ENCODE measurements at places on chromosomes 6 and 20.

DNA sequence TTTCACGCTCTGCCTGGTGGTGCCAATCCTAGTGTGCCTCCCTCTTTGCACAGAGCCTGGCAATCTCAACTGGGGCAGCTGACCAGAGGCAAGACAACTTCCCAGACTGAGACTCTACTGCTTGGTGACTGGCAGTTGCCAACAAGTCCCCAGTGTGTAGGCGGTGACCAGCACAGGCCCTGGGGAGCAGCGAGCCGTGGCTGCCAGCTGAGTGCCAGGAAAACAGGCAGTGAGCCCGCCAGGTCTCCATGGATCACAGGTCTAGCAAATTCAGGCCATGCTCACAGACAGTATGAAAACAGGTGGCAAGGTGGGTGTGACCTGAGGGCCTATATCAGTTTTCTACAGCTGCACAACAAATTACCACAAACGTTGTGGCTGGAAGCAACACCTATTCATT, 289.9 kb downstream of the KIF16B start:
- no peak for DNase-seq

DNA sequence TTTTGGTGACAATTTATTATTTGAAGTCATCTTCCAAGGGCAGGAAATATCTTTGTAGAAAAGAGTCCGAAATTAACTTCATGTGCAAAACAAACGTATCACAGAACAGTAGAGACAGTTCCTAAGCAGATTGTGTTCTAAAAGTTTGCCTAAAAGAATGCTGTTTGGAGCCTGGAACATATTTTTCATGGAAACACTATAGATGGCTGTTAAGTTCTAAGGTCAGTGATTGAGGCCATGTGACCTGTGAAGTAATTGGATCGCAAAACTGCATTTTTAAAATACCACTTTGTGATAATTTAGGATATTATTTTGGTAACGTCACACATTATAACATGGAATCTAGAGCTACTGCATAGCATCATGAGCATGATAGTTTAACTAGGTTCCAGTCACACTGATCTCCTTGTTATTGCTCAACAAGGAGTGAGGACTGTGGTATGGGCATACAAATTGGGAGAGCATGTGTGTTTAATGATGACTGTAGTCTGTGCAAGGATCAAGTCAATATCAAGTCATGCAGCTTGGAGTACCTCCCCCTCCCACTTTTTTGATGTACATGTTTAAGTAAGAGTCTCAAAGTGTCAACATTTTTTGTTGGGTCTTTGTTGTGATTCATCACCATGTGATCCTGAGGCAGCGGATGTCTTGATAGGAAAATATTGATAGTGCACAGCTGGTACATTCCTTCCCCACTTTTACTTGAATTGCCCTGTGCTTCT, 609.3 kb upstream of the CITED2 start:
- DNase-seq: no peak

DNA sequence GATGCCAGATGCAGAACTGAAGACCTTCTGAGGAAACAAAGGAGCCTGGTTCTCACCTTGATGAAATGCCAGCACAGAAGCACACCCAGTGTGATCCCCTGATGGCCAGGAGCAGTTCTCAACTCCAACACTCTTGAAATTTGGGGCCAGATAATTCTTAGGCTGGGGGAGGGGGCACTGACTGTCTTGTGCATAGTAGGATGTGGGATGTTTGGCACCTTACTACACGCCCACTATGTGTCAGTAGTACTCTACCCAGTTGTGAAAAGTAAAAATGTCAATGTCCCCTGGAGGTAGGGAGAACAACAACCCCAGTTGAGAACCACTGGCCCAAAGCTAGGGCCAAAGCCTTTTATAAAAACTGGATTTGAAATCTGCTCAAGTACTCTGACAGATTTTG, 398.3 kb upstream of the ARID1B start:
- no peak for DNase-seq

DNA sequence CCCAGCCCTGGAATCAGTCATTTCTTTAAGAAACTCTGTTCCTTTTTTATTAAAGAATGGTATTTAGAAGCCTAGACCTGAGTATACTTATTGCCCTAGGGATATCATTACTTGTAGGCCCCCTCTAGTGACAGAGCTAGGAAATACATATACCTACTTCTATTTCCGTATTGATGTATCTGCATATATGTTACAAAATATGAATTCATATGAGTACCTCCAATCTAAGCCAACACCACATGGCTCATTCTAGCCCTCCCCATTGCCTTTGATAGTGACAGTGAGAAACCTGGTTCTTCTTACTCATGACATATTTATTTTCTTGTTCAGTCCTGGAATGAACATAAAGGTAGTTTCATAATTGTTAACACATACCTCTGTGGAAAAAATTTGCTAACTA, 137.2 kb downstream of the FARS2 start:
- DNase-seq: no peak

GRCh38 chr6:136607204-136607931, 57.1 kb upstream of the MAP7 start:
- no peak for DNase-seq

- DNase-seq: no peak
Observed at GRCh38 chr20:48458601-48459385, 369.0 kb downstream of the PREX1 start.

DNA sequence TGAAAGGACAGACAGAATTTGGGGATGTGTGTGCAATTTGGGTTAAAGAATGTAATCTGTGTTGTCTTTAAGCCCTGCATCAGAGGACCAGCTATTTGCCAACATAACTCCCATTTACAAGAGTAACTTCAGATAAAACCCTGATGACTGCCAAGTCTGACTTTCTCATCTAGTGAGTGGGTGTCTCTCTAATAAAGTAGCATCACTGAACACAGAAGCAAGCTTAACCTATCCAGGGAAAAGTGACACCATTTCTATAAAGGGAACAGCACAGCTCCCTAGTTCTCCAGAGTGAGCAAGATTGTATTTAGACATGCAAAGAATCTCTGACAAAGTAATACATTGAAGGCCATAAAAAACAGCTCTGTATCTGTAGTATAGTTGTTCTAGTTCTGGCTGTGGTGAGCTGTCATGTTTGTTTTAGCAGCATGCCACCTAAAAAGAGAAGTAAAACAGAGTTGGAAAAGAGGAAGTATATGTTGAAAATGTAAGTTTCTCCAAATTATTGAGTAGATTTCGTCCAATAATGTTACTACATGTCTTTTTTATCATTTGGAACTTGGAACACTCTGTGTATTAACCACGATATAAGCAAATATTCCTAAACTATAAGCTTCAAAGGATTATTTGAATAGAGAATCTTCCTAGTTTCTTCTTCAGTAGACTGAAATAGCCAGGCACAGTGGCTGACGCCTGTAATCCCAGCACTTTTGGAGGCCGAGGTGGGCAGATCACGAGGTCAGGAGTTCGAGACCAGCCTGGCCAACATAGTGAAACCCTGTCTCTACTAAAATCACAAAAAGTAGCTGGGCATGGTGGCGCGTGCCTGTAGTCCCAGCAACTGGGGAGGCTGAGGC, 8.8 kb upstream of the PIM1 start:
- DNase-seq: no peak

DNA sequence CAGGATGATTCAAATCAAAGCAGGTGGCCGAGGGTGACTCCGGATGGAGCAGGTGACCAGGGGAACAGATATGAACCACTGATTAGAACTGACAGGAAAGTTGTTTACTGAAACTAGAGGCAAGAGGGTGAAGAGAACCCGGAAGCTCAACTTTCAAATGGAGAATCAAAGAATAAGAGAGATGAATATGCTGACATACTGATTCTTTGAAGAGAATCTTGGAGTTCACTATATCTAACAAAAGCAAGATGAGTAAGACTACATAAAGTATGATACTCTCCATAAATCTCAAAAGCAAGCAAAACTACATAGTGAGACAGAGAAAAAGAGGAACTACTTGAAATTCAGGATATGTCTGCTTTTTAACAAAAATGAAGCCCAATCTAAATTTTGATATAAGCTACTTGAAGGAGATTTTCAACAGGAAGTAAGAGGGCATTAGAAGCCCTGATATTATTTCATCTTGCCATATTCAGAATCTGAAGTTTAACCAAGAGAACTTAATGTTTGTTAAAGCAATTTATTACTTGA, 4.0 kb upstream of the UBD start:
- no peak for DNase-seq

- DNase-seq: no peak
Observed at GRCh38 chr6:45800911-45801310, 214.7 kb downstream of the CLIC5 start.

DNA sequence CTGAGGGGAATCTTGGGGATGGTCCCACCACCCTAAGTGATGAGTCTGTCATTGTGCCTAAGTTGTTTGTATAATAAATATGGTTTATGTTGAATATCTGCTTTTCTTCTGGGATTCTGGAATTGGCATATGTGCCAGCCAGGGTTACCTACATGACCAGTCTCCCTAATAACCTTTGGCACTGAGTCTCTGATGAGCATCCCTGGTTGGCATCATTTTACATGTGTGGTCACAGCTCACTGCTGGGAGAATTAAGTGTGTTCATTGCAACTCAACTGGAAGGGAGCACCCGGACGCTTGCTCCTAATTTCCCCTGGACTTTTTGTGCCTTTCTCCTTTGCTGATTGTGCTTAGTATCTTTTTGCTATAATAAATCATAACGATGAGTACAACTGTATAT, 8.1 kb downstream of the SMAP1 start:
- DNase-seq: no peak

DNA sequence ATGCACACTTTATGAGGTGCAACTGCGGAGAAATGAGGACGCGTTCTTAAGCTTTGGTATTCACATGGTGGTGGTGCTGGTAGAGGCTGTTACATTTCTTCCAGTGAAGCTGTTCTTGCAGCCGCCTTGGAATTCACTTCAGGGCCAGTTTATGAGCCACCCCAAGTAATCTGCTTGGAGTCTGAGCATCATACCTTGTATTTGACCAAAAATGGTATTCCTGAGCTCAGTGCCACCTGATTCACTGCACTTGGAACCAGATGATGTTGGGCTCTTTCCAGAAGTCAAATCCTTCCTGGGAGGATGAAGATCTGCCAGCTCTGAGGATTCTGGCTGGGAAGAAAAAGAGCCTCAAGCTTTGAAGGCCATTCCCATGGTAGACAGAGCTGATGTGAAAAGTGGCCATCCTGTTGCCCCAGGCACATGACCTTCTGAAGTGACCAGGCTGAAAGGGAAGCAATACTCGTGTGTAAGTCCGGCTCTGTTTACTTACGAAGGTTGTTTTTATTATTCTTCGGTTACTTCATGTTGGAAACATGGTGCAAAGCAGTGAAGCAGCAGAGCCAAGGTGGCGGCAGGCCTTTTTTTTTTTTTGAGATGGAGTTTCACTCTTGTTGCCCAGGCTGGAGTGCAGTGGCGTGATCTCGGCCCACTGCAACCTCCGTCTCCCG, 7.7 kb downstream of the MANBAL start:
- no peak for DNase-seq

- no peak for DNase-seq
Observed at GRCh38 chr6:156402227-156402626, 375.0 kb upstream of the ARID1B start.

DNA sequence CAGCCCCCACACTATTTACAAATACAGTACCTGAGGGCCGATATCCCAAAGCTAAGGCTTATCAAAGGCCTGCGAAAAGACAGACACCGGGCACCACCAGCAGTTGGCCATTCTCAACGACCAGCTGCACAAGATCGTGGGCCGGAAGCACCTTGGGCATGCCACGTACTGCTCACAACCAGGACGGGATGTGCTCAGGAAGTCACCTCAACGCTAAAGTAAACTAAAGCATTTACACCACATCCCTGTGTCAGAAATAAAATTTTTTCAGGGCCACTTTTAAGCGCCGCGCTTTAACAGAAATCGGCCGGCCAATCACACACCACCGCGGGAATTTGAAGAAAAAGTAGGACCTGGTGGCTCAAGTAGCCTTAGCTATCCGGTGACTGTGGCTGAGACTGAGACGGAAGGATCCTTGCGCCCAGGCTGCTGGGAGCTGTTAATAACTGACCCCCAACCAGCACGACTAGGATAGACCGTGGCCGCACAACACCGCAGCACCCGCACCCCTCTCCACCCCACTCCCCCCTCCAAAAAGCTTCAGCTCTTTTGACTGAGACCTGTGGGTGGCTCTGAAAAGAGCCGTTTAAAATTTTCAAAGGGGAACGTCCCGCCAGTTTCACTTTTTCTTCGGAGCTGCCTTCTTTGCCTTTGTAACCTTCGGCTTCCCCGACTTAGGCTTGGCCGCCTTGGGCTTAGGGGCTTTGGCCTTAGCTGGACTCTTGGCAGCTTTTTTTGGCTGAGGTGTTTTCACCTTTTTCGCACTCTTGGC, 131.2 kb upstream of the BTN3A2 start:
- no peak for DNase-seq

GRCh38 chr6:24927985-24928745, 7.6 kb downstream of the RIPOR2 start:
- no peak for DNase-seq

- DNase-seq: no peak
Observed at GRCh38 chr6:136181861-136182260, 68.2 kb downstream of the MTFR2 start.

GRCh38 chr6:138657065-138657425, 116.5 kb upstream of the CCDC28A start:
- no peak for DNase-seq

DNA sequence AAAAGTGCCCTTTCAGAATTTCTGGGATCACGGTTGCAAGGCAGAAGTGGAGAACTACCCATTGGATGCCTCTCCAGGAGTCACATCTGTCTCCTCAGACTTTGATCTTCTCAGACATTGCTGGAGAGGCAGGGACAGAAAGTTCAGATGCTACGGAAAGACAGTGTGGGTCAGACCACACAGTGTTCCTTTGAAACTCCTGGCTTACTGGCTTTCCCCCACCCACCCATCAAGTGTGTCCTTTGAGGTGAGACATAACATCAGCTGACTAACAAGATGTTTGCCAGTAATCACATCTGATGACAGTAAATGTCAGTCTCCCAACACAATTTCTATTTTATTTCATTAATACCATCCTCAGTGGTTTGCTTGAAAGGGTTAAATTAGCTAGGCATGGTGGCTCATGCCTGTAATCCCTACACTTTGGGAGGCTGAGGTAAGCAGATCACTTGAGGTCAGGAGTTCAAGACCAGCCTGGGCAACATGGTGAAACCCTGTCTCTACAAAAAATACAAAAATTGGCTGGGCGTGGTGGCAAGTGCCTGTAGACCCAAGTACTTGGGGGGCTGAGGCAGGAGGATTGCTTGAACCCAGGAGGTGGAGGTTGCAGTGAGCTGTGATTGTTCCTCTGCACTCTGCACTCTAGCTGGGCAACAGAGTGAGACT, 67.2 kb upstream of the SNX9 start:
- no peak for DNase-seq

DNA sequence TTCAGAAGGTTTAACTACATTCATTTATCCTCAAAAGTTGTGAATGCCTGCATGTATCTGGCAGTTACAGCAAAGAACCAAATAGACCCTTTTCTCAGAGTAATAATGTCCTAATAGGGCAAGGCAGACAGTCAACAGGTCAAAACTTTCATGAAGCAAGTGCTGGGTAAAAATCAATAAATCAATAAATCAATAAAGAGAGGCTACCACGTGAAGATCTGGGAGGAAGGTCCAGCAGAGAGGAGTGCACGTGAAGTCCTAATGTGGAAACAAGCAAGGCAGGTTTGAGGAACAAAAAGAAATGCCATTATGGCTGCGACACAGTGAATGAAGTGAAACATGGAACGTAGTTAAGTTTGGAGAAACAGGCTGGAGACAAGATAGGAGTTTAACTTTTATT, 36.3 kb upstream of the C6orf118 start:
- no peak for DNase-seq

- no peak for DNase-seq
Observed at GRCh38 chr6:144654506-144654905, 369.4 kb downstream of the UTRN start.
